ENCODE measurements at places on chromosomes 2 and 18.
A peak's percentile ranks its signal among the peaks of the same experiment; 100 is the strongest.

DNA sequence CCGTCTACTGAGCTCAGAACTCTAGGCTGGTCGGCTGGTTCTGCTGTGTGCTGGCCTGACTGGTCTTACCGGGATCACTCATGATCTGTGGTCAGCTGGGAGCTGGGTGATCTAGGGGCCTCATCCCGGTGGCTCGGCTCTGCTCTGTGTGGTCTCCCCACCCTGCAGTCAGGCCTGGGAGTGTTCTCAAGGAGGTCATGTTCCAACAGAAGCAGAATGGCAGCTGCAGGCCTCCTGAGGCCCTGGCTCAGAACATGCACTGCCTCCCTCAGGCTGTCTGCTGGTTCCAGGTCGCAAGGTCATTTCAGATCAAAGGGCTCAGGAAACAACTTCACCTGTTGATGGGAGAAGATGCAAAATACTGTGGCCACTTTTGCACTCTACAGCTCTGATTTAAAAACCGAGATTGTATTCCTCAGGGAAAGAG, 81.1 kb upstream of the RFX8 start:
- DNase-seq, result no peak

DNA sequence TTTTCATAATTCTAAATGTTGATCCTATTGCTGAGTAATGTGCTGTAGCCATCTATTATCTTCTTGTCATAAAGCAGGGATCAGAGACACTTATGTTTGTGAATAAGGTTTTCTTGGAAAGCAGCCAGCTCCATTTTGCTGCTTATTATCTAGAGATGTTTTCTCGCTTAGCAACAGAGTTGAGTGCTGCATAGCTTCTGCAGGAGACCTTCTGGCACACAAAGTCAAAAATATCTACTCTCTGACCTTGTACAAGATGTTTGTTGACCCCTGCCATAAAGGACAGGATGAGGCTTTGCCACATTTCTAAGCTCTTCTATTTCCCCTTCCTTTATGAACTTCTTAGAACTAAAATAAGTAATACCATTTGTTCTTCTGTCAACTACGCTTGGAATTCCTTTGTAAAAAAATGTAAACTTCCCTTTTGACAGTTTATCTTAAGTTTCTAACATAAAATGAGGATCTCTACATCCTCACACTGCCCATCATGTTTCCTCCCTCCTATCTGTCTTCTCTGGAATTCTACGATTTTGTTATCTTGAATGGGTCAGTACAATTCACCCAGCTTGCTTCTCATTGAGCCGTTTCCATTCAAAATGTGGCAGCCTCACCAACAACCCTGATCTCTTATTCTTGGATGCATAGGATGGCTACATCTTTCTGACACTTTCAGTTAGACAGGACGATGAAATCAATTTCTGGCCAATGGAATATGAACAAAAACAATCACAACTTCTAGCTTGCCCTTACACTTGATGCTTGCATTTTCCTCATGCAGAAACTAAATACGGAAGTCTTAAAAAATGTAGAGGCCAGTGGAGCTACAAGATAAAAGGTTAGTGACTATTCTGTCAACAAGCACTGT, 1377.0 kb downstream of the SUCLG1 start:
- peak; percentile 26 for DNase-seq

DNA sequence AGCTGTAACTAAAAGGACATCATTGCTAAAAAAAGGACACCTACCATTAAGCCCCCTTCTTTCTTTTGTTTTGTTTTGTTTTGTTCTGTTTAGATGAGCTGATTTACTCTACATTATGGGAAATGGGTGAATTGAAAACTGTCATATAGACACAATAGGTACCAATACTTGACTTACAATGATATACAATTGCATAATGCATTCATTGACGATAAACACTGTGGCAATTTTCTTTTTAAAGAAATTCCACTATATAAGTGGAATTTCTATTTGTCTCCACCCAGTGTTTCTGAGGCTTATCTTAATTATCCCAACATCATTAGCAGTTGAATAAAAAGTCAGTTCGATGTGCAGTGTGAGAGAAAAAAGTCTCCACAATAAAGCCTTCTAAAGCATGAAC, 282.1 kb downstream of the BCL2 start:
- DNase-seq, result no peak

DNA sequence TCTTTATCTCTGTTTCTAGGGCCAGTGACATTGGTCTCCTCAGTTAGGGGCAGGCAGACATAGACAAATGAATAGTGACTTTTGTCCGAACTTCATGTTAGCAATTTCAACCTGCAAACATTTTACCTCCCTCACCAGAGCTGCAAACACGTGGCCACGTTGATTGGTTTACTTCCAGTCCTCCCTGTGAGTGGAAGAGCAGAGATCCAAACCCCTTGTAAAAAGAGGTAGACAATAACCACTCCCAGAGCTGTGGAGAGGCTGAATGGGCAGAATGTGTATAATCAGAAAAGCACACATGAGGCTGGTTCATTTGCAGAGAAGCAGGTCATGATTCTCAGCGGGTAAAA, 31.1 kb downstream of the CTIF start:
- no peak for DNase-seq

- DNase-seq, result no peak
Measured at GRCh38 chr2:241354668-241355658, 1.1 kb upstream of the FARP2 start.

- DNase-seq, result no peak
Measured at GRCh38 chr2:49044350-49045079, 109.8 kb downstream of the FSHR start.

- DNase-seq, result no peak
Measured at GRCh38 chr2:188203776-188204175, 87.9 kb upstream of the GULP1 start.

- no peak for DNase-seq
Measured at GRCh38 chr2:224709301-224709700, 6.9 kb downstream of the CCDC195 start.

GRCh38 chr18:9482790-9483189, 7.5 kb downstream of the RALBP1 start:
- DNase-seq, result no peak

DNA sequence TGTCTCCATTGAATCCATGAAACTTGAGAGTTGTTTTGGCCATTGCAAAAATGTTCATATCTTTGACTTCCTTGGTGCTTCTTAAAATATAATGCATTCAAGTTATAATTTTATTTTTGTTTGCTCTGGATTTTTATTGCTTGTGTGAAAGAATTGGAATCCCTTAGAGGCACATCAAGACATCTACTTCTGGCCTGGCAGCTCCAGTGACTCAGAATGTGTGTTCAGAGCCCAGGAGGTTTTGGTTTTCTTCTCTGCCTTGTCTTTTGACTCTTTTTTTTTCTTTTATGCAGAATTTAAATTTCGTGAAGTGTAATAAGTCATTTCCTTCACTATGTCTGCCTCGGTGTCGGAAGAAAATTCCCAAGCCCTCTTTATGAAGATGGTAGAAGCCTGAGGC, 180.2 kb downstream of the LTBP1 start:
- no peak for DNase-seq

DNA sequence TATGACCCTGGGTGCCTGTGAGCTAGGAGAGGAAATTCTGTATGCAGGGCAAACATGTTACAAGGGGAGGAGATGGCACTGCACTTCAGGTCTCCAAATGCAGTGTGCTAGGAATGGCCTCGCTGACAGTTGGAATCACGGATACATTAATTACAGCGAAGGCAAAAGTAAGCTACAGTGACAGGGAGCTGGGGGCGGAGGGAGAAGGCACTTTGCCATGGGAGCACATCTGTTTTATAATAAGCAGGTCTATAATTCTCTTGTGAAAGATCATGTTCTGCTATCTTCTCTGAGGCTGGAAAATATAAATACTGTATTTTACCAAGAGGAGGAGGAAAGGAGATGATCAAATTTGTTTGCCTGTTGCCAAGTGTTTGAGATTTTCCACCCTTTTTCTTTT, 56.3 kb upstream of the FZD5 start:
- no peak for DNase-seq

GRCh38 chr2:60925994-60926740, 44.8 kb downstream of the REL start:
- no peak for DNase-seq

- no peak for DNase-seq
Measured at GRCh38 chr2:219285894-219286425, 6.8 kb downstream of the DNAJB2 start.

DNA sequence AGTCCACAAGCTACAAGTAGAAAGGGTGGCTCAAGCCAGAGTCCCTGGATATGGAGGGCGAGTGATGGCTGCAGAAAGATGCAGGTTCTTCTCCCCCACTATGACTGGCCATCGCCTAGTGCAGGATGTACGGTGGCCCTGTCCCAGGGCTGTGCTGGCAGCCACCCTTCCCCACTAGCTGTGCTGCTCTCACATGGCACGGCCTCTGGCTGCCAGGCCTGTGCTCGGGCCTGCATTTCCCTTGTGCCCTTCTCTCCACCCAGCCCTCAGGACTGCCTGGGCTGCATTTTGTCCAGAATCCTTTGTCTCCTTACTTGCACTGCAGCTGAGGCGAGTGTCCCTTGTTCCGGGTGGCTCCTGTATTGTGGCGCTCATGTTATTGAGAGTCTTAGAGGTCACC, 1.6 kb upstream of the RAMP1 start:
- no peak for DNase-seq

- DNase-seq, result no peak
Measured at GRCh38 chr18:59996370-59996966, 96.7 kb downstream of the PMAIP1 start.

- no peak for DNase-seq
Measured at GRCh38 chr18:11956371-11957308, 24.7 kb upstream of the IMPA2 start.

DNA sequence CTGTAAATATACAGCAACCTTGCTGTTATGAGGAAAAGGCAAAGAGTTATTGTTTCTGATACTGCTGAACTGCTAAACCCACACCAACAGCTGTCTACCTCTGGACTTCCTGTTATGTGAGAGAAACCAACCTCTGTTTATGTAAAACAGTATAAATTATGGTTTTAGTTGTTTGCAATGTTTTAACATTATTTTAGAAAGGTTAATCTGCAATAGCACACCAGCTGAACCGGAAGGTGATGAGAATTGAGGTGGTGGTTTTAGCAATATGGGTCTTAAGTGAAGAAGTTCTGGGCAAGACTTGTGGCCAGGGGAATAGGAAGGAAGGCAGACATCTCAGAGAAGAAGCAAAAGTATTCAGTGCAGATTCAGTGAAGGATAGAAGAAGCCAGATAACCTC, 237.8 kb downstream of the PLCL1 start:
- DNase-seq, result no peak

GRCh38 chr18:6982398-6982797, 135.2 kb downstream of the LAMA1 start:
- no peak for DNase-seq

GRCh38 chr2:240868286-240869108, at the start of gene AGXT:
Gene AGXT (plus strand): TSS chr2:240868824. CDS start chr2:240868866, 42 bp downstream.
- no peak for DNase-seq

- no peak for DNase-seq
Measured at GRCh38 chr2:165815299-165816141, 21.5 kb upstream of the GALNT3 start.

DNA sequence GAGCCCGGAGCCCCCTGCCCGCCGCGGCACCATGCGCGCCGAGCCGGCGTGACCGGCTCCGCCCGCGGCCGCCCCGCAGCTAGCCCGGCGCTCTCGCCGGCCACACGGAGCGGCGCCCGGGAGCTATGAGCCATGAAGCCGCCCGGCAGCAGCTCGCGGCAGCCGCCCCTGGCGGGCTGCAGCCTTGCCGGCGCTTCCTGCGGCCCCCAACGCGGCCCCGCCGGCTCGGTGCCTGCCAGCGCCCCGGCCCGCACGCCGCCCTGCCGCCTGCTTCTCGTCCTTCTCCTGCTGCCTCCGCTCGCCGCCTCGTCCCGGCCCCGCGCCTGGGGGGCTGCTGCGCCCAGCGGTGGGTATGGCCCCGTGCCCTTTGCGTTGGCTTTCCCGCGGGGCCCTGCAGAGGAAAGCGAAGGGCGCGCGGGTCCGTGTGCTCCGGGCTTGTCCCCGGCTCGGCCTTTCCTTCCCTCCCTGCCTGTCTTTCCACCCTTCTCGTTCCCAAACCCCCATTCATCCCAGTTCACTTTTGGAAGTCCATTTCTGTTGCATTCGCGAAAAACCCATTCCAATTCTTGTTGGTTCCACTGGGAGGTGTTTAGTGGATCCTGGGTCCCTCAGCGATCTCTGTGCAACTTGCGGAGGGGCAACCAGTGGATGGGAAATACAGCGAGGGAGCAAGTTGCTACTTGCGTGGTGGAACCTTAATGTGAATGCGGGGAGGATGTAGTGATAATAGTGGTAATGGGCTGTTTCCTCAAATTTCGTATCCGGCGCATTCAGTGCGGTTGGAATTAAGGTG, 599 bp downstream of the ADAM23 start:
- no peak for DNase-seq

DNA sequence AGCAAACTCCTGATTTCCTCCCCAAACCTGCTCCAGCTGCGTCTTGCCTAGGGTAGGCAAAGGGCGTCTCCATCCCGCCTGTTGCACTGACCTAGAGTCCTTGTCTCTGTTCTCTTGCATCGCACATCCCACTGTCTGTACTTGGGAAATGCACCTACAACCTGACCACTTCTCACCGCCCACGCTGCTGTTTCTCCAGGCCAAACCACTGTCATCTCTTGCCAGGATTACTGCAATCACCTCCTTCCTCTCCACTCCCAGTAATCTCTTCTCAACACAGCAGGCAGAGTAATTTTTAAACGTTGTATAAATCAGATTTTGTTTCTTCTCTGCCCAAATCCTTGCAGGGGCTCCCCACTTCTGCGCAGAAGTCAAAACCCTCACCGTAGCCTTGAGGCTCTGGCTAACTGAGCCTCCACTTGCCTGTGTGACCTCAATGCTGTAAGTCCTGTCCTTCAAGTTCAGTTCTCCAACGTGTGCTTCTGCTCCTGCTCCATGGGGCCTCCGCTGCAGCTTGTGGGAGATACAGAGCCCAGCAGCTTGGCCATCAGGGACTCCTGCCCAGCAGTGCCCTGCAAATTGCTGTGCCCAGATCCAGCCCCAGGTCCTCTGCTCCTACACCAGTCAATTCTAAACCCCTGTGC, 27.7 kb upstream of the SEMA4C start:
- DNase-seq, result no peak

DNA sequence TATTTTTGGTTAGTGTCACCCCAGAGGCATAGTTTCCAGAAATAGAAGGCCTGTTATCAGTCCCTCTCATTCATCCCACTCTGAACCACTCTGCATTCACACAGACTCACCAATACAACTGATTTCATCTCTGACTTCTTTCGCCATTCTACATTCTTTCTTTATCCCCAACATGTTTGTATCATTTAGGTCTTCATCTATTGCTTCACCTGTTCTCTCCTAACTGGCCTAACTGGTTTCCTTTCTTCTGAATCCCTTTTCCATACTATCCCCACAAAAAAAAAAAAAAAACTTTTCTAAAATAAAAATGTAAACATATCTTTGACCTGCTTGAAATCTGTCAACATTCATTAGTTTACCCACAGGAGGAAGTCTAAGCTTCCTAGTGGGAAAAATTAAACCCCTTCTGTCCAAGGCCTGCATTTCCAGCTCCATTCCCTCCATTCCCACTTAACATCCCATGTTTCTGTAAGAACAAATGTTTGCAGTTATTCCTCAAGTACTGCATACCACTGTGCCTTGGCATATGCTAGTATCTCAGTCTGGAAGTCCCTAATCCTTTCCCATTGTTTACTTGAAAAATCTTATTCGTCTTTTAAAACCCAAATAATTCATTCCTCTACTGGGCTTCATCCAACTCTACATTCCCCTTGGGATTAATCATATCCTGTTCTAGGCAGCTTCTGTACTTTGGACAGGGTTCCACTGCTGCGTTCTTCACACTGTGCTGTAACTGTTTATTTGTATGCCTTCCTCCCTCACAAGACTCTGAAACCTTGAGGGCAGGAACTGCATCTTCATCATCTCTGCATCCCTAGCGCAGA, 68.5 kb downstream of the FIGN start:
- DNase-seq, result peak; percentile 21

All from brain pericyte (primary cell).